ENCODE measurements at places on chromosomes 4 and X.

- no peak for DNase-seq
Measured at GRCh38 chr4:131632877-131633276, 1516.2 kb upstream of the PCDH10 start.

DNA sequence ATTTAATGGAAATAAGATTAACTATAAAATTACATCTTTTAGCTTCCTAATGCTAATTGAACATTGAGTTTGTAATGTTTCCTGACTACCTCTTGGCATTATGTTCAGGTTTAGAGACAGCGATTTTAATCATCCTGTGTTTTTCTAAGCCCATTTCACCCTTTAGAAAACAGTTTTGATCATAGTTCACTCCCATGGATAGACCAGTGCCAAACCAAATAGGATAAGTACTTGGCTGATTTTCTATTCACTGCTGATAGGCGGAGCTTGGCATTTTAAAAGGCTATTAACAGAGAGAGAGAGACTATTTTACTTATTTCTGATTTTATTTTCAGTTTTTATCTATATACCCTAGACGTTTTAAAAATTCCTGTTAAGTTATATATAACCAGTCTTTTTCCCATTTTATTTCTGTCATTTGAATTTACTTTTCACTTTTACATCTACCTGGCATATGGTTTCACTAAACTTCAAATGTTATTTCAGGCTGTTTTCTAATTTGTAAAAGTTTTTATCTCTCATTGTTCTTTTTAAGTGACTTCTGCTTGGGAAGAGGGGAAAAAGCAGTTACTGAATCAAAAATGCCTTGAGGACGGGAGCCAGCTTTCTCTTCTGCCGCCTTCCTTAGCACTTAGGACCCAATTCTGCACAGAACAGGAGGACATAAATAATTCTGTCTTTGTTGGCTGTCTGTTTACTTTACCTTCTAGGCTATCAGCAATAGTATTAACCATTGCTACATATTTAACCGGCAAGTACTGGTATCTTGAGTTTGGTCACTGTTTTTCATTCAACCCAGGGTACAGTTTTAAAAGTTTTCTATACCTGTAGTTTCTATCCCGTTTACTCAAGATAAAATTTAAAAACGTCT, 46.4 kb downstream of the SGMS2 start:
- no peak for DNase-seq

GRCh38 chrX:123186801-123187200, 2.7 kb downstream of the GRIA3 start:
- no peak for DNase-seq

DNA sequence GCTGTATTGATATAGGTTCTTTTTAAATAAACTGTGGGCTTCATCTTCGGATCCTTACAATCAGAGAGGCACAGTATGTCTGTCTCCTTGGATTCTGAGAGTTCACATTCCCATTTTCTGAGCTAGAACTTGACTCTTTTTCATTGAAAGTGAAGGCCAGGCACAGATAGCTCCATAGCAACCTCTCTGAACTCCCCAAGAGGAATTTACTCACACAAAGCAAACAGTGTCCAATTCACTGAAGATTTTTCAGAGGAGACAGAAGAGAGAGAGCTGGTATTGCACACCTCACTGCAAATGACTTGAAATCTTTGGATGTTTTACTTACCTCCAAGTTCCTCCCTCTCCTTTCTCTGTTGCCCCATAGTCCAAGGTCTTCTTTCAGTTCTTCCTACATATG, 130.9 kb upstream of the CASK start:
- no peak for DNase-seq

DNA sequence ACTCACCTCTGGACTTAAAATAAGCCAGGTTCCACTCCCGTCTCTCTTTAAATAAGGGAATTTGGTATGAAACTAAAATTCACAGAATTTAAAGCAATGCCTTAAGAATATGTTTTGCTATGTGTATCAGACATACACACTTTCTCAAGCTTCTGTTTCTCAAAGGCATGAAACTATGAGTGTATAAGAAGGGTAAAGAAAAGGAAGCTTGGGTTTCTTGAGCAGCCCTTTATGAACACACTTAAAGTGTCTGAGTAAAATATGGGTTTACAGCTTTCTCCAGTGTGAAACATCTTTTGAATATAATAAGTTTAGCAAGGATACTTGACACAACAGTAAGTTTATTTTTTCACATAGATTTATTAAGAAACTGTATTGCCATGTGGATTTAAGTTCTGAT, 370.5 kb downstream of the TMA16 start:
- DNase-seq: no peak

DNA sequence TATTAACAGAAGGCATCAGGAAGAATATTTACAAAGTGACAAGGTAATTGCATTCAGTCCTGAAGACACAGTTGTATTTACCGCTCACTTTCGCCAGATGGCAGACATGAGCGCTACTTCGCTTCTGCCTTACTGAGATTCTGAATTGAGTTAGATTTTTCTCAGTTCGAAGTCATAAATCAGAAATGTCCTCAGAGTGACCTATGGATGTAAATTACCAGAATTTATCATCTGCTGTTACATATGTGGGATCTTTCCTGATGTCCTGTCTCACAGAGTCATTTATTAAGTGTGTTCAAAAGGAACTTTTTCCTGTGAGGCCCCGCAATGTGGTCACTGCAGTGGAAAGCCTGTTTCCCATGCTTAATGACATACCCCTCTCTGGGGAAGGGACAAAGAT, 97.3 kb upstream of the DCLK2 start:
- no peak for DNase-seq

- DNase-seq: no peak
Measured at GRCh38 chr4:40149960-40150385, 46.9 kb upstream of the RHOH start.

DNA sequence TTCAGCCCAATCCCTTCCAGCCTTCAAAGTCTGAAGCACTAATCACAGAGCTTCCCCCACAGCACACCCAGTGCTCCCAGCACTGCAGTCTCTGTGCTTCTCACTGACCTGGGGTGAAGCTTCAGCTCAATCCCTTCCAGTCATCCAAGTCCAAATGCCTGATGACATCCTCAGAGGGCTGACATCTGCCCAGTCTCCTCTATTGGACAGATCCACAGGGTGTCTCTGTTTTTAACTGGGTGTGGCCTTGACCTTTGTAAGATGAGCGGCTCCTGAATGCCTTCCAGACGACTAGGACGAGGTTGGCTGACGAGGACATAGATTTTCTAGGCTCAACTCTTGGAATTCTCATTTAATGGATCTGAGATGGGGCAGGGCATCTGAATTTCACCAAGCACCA, 7.6 kb upstream of the SLC2A9 start:
- DNase-seq: no peak

GRCh38 chrX:153537526-153538295, 20.3 kb downstream of the ATP2B3 start:
- no peak for DNase-seq

- no peak for DNase-seq
Measured at GRCh38 chr4:126593626-126594025, 1039.1 kb upstream of the INTU start.

DNA sequence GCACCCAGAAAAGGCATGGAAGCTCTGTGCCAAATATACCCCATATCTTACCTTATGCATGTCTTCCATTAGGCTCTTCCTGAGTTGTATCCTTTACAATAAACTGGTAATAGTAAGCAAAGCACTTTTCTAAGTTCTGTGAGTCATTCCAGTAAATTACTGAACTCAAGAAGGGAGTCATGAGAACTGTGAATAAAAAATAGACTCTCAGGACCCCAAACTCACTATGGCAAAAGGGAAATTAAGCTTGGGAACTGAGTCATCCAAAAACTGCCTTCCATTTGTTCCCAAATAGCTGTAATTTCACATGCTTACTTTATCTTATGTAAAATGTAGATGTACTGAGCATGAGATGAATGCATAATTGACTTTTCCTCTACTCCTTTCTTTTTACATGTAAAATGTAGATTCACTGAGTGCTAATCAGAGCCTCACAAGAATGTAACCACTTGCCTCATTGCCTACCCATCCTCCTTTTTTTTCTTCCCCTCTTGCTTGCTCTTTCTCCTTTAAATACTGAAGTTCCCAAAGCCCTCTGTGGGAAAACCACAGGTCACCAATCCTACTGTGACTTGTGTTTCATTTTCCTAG, 8.1 kb downstream of the TCEAL3 start:
- DNase-seq: no peak

- no peak for DNase-seq
Measured at GRCh38 chrX:72306851-72307645, 1.3 kb upstream of the CITED1 start.

DNA sequence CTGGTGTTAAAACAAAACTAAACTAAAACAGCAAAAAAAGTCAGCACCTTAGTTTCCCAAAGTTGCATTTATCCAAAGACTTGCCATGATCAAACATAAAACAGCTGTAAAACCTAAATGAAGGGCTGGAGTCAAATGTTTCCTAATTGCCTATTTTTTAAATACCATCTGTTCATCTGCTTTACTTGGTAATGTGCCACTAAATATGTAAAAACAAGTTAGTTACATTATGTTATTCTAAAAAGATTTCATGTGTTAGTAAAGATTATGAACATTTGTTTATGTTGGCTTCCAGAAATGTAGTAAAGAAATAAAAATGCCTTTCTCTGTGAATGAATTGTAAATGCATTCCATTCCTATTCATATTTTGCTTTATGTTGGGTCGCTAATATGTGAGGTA, 977.8 kb downstream of the FSTL5 start:
- no peak for DNase-seq

GRCh38 chrX:74536832-74537371, 77.5 kb downstream of the RLIM start:
- no peak for DNase-seq

DNA sequence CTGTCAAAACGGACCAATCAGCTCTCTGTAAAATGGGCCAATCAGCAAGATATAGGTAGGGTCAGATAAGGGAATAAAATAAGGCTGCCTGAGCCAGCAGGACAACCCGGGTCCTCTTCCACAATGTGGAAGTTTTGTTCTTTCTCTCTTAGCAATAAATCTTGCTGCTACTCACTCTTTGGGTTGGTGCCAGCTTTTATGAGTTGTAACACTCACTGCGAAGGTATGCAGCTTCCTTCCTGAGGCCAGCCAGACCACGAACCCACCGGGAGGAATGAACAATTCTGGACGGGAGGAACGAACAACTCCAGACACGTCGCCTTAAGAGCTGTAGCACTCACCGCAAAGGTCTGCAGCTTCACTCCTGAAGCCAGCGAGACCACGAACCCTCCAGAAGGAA, 287.8 kb downstream of the RAPGEF2 start:
- DNase-seq: no peak

DNA sequence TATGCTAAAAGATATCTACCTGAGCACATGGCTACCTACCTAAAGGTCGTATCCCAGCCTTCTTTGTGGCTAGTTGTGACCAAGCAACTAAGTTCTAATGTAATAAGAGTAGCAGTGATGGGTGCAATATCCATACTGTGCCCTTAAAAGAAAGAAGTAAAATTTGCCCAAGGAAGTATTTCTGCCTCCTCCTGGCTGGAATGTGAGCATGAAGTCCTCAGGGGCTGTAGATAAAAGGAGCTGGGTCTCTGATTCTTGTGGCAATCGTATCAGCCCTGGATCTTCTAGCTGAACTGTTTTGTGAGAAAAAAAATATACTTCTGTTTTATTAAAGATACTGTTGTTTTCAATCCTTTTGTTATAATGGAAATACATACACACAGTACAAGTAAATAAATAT, 217.4 kb downstream of the GPAT3 start:
- DNase-seq: no peak

DNA sequence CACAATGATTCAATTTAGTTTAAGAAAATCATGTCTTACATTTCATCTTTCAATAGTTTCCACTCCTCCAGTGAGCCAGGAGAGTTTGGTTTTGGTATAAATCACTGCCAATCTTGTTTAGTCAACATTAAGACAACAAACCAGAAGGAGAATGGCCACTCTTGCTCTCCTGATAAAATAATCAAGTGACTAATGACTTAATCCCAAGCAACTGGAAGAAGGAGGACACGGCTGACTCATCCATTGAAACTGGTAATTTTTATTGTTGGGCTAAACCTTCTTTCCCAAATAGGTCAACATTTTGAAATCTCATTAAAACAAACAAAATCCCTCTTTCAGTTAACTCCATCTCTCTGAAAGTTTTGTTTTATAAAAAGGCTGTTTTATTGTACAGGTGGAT, 230.2 kb downstream of the CLCN4 start:
- no peak for DNase-seq

DNA sequence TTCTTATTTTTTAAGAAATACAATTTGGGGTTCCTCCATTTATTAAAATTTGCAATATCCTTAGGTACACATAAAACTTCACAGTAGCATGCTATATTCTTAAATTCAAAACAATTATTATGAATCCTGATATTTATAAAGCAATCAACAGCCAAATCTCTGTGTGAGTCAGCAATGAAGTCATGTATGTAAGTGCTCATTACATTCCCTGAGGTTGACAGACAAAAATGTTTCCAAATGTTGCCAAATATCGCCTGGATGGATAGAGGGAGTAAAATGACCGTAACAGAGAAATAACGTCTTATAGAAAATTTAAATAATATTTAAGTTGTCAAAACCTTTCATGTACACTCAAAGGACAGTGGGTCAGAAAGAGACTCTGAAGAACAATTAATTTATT, 220.0 kb downstream of the PCDH18 start:
- no peak for DNase-seq

DNA sequence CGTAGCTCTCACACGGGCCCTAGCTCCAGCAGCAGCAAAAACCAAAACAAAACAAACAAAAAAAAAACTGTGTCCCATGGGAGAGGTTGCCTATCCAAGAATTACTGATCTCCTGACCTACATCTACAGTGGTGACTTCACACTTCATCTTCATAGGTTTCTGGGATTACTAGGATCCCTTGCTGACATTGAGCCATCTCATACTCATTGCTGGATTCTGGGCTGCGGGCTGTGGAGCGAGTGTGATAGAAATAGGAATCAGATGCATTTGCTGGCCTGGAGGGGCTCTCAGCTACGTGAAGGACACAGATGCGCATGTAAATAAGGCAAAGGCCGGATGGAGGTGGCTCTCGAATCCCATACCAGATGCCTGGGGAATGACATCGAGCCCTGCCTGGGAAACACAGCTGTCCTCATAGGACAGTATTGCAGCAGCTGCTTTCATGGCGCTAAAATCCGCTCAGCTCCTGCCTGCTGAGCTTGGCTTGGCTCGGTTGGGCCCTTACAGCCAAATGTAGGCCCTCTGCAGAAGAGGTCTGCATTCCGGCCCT, 41.7 kb downstream of the CNGA2 start:
- DNase-seq: no peak

- DNase-seq: no peak
Measured at GRCh38 chr4:181427076-181427475, 816.1 kb upstream of the TENM3 start.

GRCh38 chrX:49129427-49129826, 5.9 kb upstream of the GPKOW start:
- DNase-seq: no peak

GRCh38 chr4:174873931-174874330, 44.2 kb upstream of the ADAM29 start:
- DNase-seq: no peak

DNA sequence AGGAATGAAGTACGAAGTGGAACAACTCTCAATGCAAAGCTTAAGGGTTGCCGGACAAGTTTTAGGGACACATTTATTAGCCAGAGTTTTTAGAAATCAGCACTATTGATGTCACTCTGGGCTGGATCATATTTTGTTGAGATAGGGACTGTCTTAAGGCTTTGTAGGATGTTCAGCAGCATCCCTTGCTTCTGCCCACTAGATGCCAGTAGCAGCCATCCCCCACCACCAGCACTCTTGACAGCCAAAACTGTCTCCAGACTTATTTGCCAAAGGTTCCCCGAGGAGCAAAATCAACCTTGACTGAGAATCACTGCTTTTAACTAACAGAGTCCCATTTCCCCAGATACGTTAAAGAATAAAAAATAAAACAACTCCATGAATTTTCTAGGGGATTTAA, 1497.3 kb downstream of the STIM2 start:
- no peak for DNase-seq

- DNase-seq: no peak
Measured at GRCh38 chr4:113684534-113685091, 76.9 kb downstream of the CAMK2D start.

Measured in GM12892 (cell line).